Right ventricle myocardium superior (tissue), 1 donor: ENCODE measurements at places on chromosomes 7 and 10.

GRCh38 chr10:67017218-67017617, 91.4 kb downstream of the LRRTM3 start:
- DNase-seq = no peak

DNA sequence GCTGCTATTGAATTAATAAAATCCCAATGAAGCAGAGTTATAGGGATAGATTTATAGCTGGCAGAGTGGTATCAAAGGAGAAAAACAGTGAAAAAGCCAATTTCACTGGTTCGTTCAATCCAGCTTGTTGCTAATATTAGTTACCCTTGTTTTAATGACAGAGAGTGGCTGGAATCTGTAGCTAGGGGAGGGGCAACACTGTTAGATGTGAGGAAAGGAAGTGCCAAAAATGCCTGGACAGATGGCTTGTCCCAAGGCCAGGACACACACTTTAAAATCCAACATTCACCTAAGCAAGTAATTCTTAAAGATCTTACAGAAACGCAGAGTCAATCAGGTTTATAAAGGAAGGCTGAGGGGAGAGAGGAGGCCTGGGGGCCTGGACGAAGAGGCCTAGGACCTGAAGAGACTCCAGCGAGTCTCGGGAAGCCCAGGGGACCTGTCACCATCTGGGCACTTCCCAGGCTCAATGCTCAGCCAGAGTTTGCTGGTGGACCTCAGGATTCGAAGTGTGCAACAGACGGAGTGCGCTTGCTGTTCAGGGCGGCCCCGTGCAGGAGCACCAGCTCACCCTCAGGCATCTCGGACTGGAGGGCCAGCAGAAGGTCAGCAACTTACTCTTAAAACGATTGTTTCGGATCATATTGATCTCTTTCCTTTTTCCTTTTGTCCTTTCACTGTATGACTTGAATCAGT, 36.7 kb downstream of the TMEM248 start:
- DNase-seq = no peak

GRCh38 chr7:131032786-131033185, 294.9 kb upstream of the MKLN1 start:
- no peak for DNase-seq

DNA sequence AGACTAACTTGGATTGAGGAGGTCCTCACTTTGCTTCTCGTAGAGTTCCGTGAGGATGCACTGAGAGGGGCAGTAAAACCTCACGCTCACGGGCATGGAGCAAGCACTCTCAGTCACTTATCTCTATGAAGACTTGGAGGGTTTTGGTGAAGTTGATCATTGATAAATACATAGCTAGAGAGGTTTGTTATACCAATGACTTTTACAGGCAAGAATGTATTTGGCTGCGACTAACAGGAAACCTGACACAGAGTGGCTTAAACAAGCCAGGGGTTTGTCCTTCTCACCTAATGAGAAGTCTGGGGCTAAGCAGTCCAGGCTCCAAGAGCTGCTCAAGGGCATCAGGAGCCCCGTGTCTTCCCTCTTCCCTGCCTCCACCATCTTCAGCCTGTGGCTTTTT, 6.1 kb downstream of the BICC1 start:
- DNase-seq = no peak

GRCh38 chr10:126452245-126452644, 64.0 kb upstream of the ADAM12 start:
- no peak for DNase-seq

DNA sequence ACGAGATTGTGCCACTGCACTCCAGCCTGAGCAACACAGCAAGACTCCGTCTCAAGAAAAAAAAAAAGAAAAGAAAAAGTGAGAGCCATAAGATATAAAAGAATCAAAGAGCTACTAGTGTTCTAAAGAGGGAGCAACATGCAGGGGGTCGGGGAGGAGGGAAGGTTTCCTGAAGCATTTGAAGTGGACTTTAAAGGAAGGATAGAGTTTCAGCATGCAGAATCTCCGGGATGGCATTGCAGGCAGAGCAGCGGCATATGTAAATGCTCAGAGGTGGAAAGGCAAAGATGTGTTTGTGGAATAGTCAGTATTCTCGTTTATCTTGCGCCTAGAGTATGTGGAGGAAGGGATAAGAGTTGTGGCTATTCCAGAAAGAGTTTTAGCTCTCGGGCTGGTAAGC, 447.6 kb upstream of the NFE2L3 start:
- no peak for DNase-seq

DNA sequence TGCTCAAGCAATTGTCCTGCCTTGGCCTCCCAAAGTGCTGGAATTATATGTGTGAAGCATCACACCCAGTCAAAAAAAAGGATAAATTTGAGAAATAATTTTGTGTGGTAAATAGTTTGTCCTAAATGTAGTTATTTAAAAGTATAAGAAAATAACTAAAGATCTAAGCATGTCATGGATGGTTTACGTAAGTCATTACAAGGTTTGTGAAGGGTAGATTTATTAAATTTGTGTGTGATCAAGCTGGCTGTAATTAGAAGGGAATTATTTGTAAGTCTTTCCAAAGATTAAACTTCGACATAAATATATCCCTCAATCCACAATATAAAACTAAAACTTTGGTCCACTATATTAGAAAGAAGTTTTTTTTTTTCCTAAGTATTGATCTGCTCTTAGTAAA, 28.6 kb downstream of the ORC5 start:
- no peak for DNase-seq

DNA sequence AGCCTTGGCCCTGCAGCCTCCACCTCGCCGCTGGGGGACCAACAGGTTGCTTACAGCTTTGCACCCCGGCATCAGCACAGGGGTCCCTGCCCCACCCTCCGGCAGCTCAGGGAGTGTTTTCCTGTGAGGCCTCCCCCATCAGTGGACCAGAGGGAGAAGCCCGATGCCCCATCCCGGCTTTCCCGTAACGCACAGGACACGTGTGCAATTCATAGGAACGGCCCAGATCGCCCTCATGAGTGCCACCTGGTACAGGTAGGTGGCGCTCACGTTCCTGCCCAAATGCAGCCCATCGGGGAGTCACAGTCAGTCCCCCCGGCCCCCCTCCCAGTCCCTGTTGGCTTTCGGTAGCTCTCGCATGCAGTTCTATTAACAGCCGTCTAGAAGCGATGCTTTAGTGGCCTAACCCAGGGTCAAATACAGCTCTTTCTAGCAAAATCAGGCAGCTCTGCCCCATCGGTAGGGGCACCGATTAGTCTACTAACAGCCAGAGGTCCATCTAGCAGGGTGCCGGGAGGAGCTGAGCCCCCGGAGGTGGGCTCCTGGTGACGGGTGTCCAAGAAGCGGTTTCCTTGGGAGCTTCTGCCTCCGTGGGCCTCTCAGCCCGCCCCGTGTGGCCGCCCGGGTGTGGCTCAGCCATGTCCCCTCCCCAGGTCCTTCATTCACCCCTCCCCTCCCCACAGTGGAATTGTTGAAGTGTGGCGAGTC, 48.4 kb upstream of the GTF2IRD1 start:
- DNase-seq = no peak

- DNase-seq = peak; percentile 54
Measured at GRCh38 chr10:117374506-117375359, 507 bp downstream of the PDZD8 start.

DNA sequence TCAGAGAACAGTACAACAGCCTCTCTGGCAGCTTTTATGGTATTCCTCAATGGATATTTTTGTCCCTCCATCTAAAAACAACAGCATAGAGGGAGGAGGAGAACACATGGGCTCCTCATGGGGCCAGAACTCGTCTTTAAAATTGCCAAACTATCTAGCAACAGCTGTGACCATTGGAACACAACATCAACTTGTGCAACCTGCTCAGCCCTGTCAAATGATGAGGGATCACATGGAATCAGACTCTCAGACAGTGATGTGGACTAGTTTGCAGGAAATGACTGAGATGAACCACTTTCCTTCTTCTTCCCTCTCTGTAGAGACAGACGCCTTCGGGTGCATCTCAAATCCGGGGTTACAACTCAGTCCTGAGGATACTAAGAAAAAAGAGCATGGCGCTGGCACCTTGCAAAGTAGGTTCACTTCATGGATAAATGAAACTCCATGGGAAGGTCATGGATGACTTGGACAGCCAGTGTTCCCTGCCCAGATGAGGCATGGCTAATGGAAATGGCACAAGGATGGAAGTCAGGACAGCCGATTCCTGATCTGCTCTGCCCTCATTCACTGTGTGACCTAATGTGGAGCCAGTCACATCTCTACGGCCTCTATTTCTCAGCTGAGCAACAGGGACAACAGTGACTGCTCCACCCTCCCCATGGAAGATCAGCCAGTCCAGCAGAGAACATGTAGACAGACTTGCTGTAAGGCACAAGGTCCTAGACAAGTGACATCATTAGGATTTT, 24.6 kb upstream of the DGKI start:
- DNase-seq = no peak

GRCh38 chr7:265192-265997, 24.6 kb upstream of the FOXL3 start:
- DNase-seq = peak; percentile 27

- DNase-seq = peak; percentile 47
Measured at GRCh38 chr10:78688901-78689583, 379.7 kb upstream of the ZMIZ1 start.

- peak; percentile 77 for DNase-seq
Measured at GRCh38 chr10:88064608-88065382, 201.4 kb downstream of the PTEN start.

DNA sequence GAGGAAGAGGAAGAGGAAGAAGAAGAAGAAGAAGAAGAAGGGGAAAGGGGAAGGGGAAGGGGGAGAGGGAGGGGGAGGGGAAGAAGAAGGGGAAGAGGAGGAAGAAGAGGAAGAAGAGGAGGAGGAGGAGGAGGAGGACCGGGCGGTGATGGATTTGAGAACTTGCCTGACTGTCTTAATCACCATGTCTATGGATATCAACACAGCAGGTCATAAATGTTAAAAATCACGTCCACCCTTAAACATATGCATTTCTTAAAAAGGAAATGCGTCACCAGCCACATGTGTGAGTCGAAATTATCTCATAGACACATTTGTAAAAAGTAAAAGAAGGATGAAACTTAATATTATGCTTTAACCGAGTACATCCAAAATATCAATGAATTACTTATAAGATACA, 42.1 kb upstream of the INSIG1 start:
- DNase-seq = no peak

- no peak for DNase-seq
Measured at GRCh38 chr10:88659725-88660597, 4.3 kb upstream of the LIPF start.

- peak; percentile 82 for DNase-seq
Measured at GRCh38 chr10:92839191-92840085, 8.9 kb upstream of the EXOC6 start.

GRCh38 chr10:120789303-120790203, 61.6 kb upstream of the WDR11 start:
- DNase-seq = no peak

- no peak for DNase-seq
Measured at GRCh38 chr10:15096661-15097010, 519 bp upstream of the RPP38 start.

- no peak for DNase-seq
Measured at GRCh38 chr7:42198974-42199668, 37.9 kb downstream of the GLI3 start.

DNA sequence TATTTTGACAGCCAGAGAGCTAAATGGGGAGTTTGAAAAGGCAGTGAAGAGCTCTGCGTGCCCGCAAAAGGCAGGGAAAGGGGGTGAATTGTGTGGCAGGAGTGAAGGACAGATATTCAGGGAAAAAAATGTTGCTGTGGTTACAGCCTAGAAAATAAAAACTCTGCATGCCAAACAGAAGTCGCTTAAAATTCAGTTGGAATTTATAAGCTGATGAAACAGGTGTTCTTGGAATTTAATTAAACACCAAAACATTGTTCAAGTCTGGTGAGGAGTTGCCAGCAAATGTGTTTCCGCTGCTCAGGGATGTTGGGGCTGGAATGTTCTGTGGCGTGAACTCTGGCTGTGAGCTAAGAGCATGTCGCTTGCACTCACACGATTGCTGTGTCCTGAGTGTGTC, 169.3 kb downstream of the ADRA2A start:
- no peak for DNase-seq

DNA sequence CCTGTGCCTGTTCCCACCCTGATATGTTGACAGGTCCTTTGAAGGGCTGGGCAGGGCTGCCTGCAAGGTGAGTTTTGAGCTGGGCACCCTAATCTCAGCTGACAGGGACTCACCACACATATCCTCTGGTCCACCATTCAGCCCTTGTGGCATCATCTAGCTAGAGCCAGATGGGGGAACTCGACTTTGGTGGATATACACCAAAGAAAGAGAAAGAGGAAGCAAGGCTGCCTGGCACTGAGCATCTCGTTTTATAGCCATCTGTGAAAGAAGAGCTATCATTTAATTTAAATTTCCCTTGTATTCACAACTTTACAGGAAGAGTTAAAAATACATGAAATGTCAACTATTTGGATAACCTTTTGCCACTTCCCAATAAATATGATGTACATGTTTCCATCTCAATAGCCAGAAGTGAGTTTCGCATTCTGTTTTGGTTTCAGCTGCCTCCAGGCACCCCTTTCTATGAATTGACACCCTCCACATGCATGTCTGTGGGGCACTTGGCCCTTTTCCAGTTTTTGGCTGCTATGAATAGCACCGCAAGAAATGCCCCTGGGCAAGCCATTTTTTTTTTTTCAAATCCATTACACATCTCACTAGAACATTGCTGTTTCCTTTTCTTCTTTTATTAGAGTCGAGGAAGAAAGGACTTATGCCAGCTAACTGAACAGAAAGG, 22.9 kb upstream of the GRB10 start:
- no peak for DNase-seq

- DNase-seq = no peak
Measured at GRCh38 chr10:10938676-10939075, 79.0 kb upstream of the CELF2 start.

DNA sequence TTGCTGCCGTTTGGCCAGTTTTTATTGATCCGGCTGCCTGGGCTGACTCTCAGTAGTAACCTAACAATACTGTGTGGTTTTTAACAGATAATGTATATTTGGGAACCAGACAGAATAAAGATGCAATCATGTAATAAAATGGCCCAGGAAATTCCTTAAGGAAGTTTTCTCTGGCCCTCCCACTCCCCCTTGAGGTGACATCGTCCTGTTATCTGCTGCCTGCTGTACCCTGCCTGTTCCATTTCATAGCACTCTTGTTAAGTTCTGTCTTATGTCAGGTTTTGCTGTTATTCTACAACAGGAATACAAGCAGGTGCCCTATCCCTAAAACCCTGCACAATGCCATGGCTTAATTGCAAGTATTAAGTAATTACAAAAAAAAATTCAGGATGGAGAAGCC, 12.5 kb downstream of the ITGB8 start:
- DNase-seq = no peak

DNA sequence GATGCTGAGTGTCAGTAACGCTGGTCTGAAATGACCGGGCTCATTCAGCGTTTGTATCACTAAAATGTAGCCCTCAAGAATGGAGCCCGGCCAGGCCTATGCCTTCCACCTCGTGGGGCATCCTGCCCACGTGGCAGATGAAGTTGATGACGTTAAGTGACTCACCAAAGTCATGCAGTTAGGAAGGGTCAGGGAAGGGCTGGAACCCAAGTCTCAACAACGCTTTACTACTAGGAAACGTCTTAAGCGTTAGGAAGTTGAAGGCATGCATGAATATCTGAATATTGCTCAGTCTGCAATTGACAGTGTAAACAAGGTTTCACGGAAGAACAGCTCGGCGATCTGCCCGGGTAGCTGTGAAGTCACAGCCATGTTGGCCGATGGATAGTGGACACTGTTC, 14.0 kb upstream of the UBE3C start:
- no peak for DNase-seq
